ENCODE measurements at places on chromosomes 2 and 18.

DNA sequence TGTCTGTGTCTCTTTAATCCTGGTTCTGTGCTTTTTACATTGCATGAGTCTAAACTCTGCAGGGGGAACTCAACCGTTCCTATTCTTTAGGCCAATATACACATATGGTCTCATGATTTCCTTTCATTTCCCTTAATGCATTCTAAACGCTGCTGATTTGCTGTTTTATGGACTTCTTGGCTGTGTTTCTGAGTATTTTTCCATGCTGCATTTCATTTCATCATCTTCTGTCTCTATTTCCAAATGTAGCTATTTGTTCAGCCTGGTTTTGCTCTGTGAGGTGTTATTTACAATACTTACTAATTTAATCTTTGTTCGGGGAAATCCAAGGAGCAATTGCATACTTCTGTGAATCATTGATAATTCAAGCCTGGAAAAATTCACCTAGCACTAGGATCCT lies 897.2 kb downstream of the TSN start:
- no peak for DNase-seq

DNA sequence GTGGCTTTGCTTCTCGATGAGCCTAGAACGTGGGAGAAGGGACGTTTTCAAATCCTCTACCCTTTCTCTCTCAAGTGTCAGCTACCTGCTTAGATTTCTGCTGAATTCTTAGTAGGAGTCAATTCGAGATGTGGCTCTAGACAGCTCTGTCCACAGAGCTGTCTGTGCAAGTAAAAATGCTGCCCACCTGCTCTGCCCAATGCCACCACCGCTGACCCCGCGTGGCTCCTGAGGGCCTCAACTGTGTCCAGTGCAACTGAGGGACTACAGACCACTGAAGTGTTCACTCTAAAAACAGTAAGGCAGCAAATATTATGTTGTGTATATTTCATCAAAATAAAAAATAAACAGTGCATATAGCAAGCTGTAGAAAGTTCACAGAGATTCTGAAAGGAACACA lies 266.3 kb downstream of the ZNF516 start:
- no peak for DNase-seq

DNA sequence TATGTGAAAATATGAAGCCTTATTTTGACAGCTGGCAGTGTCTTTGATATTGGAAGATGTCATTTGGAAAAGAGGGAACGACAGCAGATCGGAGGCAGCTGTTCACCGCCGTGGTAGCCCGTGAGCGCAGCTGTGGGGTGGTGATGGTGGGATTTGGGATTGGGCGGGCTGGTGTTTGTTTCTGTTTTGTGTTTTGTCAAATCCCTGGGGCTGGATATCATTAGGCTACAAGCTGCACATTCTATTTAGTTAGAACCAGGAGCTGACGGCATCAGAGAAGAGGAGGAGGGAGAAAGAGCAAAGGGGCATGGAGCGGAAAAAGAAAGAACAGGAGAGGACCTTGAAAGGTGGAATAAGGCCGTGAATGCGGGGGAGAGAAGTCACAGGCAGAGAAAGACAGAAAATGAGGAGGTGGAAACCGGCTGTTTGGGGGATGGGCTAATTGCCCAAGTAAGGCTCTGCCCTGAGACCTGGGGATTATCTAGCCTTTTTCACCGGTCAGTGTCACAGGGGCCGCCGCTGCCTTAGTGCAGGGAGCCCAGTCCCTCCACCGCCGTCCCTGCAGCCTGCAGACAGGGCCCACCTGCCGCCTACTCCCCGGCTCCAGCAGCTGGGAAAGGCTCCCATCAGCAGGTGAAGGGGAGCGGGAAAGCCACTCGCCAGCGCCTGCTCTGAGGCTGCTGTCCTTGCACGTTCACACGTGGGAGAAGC lies 88.0 kb downstream of the ZCCHC2 start:
- no peak for DNase-seq

DNA sequence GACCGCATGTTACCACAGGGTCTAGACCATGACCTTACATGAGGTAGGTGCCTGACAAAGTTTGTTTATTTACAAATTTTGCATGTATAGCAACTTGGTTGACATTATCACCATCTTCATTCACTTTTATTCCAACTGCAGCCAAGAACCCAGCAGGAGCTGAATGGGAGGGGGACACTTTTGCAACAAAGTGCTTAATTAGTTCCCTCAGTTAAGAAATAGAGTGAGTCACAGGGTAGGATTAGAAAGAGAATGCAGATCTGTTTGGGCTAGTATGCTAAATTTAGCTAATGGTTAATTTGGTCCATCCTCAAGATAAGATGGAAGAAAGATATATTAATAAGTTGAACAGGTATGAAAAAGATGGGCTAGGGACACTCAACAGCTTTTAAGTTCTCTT lies 678.9 kb downstream of the ARHGAP15 start:
- no peak for DNase-seq

DNA sequence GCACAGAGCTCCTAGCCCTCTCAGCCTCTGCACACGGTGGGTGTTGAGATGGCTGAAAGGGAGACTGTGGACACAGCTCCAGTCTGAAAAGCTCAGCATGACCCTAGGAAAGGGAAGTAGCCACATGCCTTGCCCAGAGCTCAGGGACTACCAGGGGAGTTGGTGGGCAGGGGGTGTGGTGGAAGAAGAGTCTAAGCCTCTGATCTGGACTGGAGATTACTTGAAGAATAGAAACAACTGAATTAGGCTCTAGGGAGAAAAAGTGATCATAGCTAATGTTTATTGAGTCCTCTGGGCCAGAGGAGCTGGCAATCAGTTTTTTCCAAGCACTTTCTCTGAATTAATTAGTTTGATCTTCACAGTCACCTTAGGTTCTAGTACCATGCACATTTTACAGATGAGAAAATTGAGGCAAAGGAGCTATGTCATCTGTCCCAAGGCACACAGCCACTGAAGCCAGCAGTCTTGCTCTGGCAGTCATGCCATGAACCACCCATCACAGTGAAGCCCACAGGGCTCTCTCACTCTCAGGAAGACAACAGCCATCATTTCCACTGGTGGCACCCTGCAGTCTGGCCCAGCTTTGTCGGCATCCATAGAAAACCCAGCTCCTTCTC lies 10.3 kb downstream of the SDC1 start:
- no peak for DNase-seq

DNA sequence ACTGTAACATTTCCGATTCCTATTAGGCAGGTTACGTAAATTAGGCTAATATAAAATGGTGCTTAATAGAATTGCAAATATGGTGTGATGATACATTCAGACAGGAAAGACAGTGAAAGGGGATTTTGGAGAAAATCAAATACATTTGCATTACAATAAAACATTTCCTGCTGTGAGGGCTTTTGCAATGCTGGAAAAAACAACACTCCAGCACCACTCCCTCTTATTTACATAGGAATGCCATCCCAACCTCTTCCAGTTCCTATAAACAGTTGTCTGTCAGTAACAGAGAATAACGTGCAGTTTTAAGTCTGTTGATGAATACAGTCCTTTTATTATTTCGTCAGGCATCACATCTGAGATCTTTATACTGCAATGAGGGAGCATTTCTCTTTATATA lies 298.8 kb upstream of the FANCL start:
- no peak for DNase-seq

GRCh38 chr18:9737472-9738121 lies 29.5 kb downstream of the RAB31 start:
- no peak for DNase-seq

DNA sequence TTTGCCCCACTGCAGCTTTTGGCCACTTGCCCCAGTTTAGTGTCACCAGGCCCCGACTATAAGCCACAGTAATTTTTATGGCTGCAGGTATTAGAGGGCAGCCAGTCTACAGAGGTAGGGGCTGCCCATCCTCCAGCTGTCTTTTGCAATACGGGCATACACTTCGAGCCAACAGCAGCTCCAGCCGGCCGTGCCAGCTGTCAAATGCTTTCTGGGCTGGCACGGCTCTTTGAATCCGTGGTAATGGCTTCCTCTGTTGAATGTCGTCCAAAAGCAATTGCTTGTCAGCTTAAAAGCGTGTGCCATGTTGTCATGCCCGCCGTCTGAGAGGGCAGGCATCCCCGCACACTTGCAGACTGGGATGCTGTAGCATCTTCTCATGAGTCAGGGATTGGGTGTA lies 41.3 kb downstream of the BCL2L11 start:
- no peak for DNase-seq

GRCh38 chr2:156189584-156189983 lies 142.9 kb downstream of the NR4A2 start:
- no peak for DNase-seq

- no peak for DNase-seq
These were observed 28.1 kb downstream of the FAP start for GRCh38 chr2:162215162-162215561.

- no peak for DNase-seq
These were observed 674 bp downstream of the PTPN4 start for GRCh38 chr2:119760237-119760955.

DNA sequence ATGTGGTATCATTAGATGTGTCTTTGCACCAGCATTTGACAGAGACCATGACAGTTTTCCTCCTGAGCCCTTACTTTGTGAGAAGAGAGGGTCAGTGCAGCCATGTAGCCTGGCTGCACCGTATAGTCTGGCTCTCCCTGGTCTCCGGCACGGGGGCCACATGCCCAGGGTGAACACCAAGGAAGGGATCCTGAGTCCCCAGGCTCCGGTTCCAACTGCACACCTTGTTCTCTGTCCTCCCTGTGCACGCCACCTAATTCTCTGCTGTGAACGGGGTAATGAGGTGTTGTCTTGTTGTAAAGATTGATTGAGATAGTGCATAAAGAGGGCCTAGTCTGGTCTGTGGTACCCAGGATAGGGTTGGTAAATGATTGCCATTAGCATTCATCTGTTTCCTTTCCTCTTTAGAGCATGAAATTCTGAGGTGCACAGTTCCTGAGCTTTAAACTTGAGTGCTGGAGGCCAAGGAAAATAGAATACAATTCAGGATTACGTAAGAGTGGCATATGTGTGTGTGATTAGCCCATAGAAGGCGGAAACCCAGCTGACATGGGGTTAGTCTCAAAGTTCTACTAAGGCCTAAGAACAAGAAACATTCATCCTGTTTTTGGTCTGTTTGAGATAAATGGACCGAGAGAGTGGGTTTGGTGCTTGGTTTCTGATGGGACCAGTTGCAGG lies 55.5 kb downstream of the NCK2 start:
- no peak for DNase-seq

GRCh38 chr2:209145941-209146681 lies 277.7 kb upstream of the MAP2 start:
- no peak for DNase-seq

DNA sequence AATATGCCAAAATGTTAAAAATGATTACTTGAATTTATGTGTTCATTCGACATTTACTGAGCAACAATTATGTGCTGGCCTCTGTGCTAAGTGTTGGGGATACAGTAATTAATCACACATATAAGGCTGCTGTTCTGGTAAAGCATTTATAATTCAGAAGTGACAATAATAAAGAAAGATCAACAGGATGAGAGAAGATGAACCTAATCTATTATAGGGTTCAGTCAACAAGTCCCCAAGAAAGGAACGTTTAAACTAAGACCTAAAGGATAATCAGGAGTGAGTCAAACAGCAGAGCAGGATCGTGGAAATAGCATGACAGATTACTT lies 60.1 kb upstream of the COX7A2L start:
- DNase-seq, result no peak

DNA sequence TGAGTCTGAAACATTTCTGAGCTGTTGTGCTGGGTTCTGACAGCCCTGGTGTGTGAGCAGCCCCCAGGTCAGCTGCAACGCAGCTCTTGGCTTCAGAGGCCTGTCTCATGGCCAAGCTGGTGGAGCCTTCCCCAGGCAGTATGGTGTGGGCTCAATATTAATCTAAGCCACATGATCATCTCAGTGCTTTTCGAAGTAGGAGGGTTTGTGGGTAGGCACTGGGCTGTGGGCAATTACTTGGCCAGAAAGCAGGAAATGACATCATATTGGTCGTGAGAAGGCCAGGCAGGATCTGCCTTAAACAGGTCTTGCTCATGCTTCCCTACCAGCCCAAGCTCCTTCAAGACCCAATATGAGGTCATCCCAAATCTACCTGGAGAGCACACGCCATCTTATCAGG lies 26.9 kb downstream of the LOXHD1 start:
- DNase-seq, result no peak

GRCh38 chr2:158394453-158394852 lies 62.1 kb downstream of the CCDC148 start:
- DNase-seq, result no peak

- no peak for DNase-seq
These were observed 211.0 kb downstream of the KCNE4 start for GRCh38 chr2:223262946-223263345.

DNA sequence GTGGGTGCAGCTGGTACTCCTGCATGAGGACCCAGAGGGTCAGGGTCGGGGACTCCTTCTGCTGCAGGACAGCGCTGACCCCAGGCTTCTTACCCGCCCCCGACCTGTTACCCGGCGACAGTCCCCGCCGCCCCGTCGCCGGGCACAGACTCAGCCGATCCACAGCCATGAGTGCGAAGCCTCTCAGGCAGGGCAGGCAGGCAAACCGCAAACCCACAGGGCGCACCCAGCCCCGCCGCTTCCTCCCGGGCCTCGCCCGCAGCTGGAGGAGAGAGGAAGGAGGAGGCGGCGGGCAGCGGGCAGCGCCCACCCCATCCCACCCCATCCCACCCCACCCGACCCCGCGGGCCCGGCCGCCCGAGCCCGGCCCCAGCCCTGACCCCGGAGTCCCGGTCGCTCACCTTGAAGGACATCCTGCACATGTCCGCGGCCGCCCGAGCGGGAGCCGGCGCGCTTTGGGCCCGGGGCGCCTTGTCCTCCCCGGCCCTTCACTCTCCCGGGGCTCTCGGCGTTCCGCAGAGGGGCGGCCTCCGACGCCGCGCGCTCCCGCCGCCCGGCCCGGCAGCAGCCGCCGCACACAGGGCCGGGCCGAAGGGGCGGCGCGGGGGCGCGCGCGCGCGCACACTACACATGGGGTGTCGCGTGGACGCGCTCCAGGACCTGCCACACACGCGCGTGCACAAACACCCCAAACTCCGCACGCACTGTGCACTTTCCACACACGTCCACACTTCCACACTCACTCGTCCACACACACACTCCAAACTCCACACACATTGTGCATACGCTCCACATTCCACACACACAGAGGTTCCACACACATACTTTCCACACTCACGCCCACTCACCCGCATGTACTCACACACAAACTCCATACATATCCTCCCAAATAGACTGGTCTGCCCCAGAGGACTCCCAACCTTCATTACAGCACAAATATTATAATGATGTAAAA lies at the start of gene ANKRD29:
Gene ANKRD29 (minus strand): TSS at position 603 of the 955 bp plus-strand sequence. CDS start 181 bp downstream, at position 422.
- DNase-seq, result no peak

DNA sequence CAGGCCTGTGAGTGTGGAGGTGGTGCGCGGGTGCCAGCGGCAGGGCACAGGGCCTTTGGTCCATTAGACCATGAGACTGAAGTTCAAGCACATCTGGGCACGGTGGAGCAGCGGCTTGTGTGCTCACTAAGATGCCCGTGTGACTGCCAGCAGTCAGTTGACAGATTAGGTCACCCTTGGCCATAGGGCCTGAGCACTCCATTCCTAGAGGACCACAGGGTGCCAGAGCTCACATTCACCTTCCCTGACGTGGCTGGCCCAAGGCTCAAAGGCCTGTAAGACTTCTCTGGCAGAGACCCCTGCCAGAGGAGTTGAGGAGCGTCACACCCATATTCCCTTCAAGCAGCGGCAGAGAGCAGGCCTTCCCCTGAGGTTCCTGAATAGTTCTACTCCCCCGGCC lies 650 bp downstream of the LHCGR start:
- no peak for DNase-seq

- DNase-seq, result no peak
These were observed 99.1 kb downstream of the ALPK2 start for GRCh38 chr18:58529714-58530354.
